ENCODE measurements at places on chromosomes 7 and 10. TPM values are rescaled to one million over a fixed set of nuclear protein-coding genes. Genes with fewer than 3 reads are reported as not detected.

The VIPR2 gene
- 21.3 TPM for total RNA-seq

GRCh38 chr7:128104108-128104742 is 73.0 kb upstream of the LRRC4 start:
- no peak for DNase-seq

The ADAMTS14 gene
- total RNA-seq = 0.10 TPM

The PRKG1 gene
- 24.9 TPM for total RNA-seq

GRCh38 chr10:7601023-7601656 is 65.6 kb downstream of the ITIH5 start:
- no peak for DNase-seq

The TMEM178B gene
- total RNA-seq = 38.2 TPM

GRCh38 chr10:6386346-6386745 is 183.6 kb downstream of the PFKFB3 start:
- no peak for DNase-seq

GRCh38 chr10:78187371-78187770 is 153.7 kb downstream of the RPS24 start:
- DNase-seq = no peak

The RBM33 gene
- 37.8 TPM for total RNA-seq

The TIAL1 gene
- total RNA-seq = 78.1 TPM

DNA sequence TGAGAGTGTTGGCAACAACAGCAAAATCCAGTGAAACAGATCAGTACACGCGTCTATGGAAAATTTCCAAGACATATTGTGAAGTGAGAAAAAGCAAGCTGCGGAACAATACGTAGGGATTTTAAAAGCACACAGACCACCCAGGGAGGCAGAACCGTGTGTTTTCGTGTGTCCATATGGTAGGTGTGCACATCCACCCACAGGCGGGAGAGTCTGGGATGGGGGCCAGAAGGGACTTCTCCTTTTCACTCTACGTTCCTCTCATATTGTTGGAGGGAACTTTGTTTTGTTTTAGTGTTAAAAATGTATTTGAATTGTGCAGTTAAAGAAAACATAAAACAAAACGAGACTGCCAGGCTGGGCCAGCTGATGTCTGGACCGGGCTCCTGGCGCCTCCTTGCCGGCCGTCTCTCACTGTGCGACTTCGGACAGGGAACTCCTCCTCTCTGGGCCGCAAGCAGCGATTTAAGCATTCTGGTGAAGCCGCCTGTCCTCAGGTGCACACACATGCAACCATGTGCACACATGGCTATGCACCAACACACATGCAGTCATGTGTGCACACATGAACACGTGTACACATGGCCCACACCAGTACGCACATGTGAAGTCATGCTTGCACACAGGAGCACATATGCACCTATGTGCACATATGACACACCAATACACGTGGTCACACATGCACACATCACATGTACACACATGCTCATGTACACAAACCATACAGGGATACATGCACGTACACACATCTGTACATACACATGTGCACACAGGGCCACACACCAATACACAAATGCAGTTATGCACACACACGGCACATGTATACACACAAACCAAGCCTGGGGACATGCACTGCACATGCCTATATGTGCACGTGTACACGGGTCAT is 141.1 kb downstream of the ELFN1 start:
- DNase-seq = no peak

- peak; percentile 72 for DNase-seq
These were observed 41.8 kb upstream of the LRRC18 start for GRCh38 chr10:48981310-48981907.

- no peak for DNase-seq
These were observed 11.3 kb downstream of the STARD3NL start for GRCh38 chr7:38189231-38189938.

The GJD4 gene
- total RNA-seq = not detected

DNA sequence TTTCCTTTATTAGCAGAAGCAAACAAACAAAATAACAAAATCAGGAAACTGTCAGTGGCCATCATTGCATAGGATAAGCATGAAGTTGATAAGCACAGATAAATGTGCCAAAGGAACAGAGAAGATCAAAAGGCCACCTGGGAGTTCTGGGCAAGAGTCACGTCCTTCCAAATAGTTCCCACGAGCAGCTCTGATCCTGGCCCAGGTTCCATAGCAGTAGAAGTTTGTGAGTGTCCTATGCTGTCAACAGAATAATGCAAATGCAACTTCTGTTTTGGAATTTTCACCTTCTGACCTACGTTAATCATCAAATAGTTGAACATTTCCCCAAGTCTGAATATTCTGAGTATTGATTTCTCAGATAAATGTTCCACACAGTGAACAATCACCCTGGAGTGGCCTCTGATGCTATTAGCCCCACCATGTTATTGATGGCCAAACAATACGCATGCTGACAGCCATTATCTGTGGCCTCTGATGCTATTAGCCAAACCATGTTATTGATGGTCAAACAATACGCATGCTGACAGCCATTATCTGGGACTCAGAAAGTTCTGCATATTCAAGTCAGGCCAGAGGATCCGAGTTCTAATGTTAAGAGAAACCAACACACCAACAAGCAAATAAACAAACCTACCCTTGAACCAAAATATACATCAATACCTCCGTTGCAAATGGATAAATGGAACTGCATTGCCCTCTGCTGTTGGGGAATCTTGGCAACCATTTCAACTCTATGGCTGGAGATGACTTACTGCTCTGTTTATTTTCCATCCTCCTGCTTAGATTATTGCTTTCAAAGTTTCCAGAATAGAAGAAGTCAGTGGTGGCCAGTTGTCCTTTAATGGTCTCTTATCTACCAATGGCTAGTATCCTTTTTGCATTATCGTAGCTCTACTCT is 63.3 kb downstream of the MRC1 start:
- no peak for DNase-seq

GRCh38 chr10:104232613-104233102 is 494 bp upstream of the CFAP43 start:
- DNase-seq = no peak

GRCh38 chr7:134422008-134422407 is 36.9 kb downstream of the AKR1B1 start:
- DNase-seq = no peak

DNA sequence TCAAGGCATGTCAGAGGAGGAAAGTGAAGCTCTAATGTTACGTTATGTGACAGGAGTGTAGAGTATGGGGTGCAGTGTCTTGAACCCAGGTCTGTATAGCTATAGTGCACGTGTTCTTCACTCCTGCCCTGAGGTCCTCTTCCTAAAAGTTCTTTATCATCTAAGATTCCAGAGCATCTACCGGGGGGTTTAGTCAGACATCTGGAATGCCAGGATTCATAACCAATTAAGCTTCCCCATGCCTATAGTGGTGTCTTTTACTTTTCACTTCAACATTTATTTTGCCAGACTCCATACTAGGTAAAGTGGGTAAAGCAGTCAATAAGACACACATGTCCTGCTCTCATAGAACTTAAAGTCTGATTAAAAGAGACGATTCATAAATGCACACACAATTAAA is 22.4 kb downstream of the PPP1R3C start:
- no peak for DNase-seq

The SUGCT gene
- total RNA-seq = 6.8 TPM

DNA sequence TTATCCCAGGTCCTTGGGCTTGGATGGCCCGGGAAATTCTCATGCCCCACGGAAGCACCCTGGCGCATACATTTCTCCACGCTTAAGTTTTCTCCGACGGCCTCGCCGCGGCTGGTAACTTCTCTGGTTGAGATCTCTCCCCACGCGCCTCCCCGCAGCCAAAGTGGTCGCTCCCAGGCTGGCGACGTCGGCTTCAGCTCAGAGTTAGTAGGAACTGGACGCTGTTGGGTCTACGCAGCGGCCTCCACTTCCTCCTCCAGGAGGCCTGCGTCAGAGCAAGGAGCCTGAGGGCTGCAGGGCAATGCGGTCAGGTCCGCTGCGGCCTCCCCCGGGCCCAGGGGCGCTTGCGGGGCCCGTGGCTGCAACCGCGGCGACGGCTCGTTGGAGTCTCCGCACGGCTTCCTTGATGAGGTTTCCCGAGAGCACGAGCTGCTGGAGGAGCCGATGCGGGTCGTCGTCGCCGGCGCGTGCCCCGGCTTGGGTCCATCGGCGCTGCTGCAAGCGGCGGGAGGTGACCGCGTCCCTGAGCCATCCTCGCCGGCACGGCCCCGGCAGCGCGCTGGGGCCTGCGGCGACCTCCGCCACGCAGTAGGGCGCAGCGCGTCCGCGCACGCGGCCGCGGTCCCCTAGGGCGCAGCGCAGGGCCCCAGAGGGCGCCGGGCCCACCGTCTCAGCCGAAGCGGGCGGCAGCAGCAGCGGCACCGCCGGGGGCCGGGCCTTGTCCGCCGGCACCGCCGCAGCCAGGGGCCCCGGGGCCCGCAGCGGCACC is 744 bp downstream of the FRAT2 start:
- peak; percentile 72 for DNase-seq

The IQUB gene
- total RNA-seq = 0.32 TPM
